ENCODE measurements at places on chromosomes 1 and 21. TPM values are rescaled to one million over a fixed set of nuclear protein-coding genes. Genes with fewer than 3 reads are reported as not detected.

- H3K4me3 ChIP-seq, result no peak overlapping the region
- H3K4me1 ChIP-seq, result no peaks in the 10 kb centered on the region
- no peaks in the 10 kb centered on the region for H3K27me3 ChIP-seq
- no peaks in the 10 kb centered on the region for H3K36me3 ChIP-seq
- DNase-seq, result no peak
Observed at GRCh38 chr1:177032434-177032833, 132.1 kb downstream of the ASTN1 start.

GRCh38 chr1:116115476-116116439, 4.6 kb downstream of the MAB21L3 start:
- H3K36me3 ChIP-seq, result no peaks in the 10 kb centered on the region
- H3K4me1 ChIP-seq, result no peaks in the 10 kb centered on the region
- no peak overlapping the region for H3K4me3 ChIP-seq
- peaks cover 18% of the 10 kb centered on the region for H3K27me3 ChIP-seq

DNA sequence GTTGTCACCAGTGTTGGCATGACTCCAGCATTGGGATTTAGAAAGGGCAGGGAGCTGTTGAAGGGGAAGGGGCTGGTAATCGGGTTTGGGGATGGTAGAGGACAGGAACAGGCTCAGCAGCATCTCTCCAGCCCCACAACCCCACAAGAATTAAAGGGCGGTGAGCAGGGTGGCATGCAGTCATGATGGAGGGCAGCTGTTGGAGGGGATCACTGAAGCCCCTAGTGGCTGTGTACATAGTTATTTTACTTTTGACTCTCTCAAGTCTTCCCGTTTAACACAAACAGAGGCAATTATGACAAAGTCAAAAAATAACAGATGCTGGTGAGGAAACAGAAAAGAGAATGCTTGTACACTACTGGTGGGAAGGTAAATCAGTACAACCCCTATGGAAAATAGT, 213.8 kb downstream of the URB2 start:
- H3K27ac ChIP-seq, result no peak overlapping the region
- DNase-seq, result no peak
- no peak overlapping the region for H3K4me3 ChIP-seq
- H3K36me3 ChIP-seq, result no peaks in the 10 kb centered on the region
- H3K27me3 ChIP-seq, result peaks cover 33% of the 10 kb centered on the region

- peak; percentile 87 for DNase-seq
- H3K27ac ChIP-seq, result peak overlapping the region; percentile 97
- peaks cover 9% of the 10 kb centered on the region for H3K36me3 ChIP-seq
- peak overlapping the region; percentile 95 for H3K4me3 ChIP-seq
Observed at GRCh38 chr1:24503059-24503751, 569 bp downstream of the RCAN3 start.

GRCh38 chr1:223709598-223709997, 2.7 kb upstream of the CAPN2 start:
- H3K4me1 ChIP-seq, result peaks cover 52% of the 10 kb centered on the region
- peaks cover 3% of the 10 kb centered on the region for H3K36me3 ChIP-seq
- H3K27ac ChIP-seq, result no peak overlapping the region

- no peak overlapping the region for H3K4me3 ChIP-seq
- DNase-seq, result no peak
- no peak overlapping the region for H3K27ac ChIP-seq
- H3K36me3 ChIP-seq, result no peaks in the 10 kb centered on the region
- peaks cover 17% of the 10 kb centered on the region for H3K27me3 ChIP-seq
Observed at GRCh38 chr1:200699871-200700270, 30.2 kb upstream of the DDX59 start.

DNA sequence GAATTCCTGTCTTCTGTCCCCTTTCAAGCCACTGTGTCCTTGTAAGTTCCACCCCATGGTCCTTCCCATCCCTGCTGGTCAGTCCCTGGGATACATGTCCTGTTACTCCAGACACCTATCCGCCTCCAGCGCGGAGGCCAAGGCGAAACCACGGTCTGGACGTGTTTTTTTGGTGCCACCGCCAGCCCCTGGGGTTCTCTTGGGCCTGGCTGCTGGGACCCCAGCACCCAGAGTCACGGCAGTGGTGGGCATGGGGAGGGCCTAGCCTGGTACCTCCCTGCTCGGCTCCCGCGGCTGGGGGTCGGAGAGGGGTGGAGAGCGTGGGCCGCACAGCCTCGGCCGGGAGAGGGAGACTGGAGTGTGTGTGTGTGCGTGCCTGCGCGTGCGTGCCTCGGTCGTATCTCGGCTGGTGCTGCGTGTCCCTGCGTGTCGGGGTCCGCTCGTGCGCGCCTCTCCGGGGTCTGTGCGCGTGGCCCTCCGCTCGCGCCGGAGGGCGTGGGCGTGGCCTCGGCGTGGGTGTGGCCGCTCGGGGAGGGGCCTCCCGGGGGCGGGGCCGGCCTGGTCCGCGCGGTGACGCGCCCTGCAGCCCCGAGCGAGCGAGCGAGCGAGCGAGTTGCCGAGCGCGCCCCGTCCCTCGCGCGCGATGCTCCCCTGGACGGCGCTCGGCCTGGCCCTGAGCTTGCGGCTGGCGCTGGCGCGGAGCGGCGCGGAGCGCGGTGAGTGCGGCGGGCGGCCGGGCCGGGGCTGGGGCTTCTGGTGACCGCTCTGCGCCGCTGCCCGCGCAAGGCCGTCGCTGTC, at the start of gene VWA1:
Gene VWA1, plus strand, starts transcription at position 585 of the 798 bp plus-strand sequence. Its CDS starts 59 bp downstream, at position 644.
- H3K36me3 ChIP-seq, result no peaks in the 10 kb centered on the region
- peaks cover 4% of the 10 kb centered on the region for H3K27me3 ChIP-seq
- peak within 1 kb of the TSS; percentile 62 for H3K27ac ChIP-seq
- peaks cover 8% of the 10 kb centered on the region for H3K4me1 ChIP-seq
- peak; percentile 95 for DNase-seq
- peak within 1 kb of the TSS; percentile 72 for H3K4me3 ChIP-seq

DNA sequence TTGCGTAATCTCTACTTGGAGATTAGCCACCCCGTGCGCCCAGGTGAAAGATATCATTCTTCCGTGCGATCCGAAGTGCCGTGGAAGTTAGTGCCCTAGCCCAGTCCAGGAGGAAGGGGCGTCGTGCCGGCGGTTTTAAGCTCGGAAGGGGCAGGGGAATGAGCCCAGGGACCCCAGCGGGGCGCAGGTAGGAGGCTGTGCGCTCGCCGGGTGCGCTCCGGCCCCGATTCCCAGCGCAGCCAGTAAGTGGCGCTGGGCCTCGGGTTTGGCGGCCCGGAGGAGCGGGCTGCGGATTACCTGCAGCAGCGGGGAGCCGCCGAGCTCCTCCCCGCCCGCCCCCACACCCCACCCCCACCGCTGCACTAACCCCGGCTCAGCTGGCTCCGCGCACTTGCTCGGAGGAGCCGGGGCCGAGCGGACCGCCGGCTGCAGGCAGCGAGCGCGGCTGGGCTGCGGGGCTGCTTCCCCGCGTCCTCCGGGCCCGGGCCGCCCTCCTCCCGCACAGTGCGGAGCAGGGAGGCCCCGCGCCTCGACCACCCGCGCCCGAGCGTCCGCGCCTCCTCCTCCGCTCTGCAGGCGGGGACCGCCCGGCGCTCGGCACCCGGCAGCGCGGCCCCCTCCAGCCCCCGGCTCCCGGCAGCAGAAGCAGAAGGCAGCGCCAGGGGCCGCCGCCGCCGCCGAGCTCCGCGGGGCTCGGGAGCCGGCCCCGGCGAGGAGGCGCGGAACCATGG, at the start of gene RYR2:
Gene RYR2, plus strand, starts transcription at position 390 of the 731 bp plus-strand sequence. Its CDS starts 338 bp downstream, at position 728.
- no peaks in the 10 kb centered on the region for H3K36me3 ChIP-seq
- peaks cover 9% of the 10 kb centered on the region for H3K4me1 ChIP-seq
- no peak within 1 kb of the TSS for H3K27ac ChIP-seq
- DNase-seq, result no peak

- no peaks in the 10 kb centered on the region for H3K36me3 ChIP-seq
- no peak overlapping the region for H3K4me3 ChIP-seq
- peaks cover 7% of the 10 kb centered on the region for H3K4me1 ChIP-seq
- no peaks in the 10 kb centered on the region for H3K27me3 ChIP-seq
Observed at GRCh38 chr1:147201276-147201675, 23.9 kb downstream of the FMO5 start.

DNA sequence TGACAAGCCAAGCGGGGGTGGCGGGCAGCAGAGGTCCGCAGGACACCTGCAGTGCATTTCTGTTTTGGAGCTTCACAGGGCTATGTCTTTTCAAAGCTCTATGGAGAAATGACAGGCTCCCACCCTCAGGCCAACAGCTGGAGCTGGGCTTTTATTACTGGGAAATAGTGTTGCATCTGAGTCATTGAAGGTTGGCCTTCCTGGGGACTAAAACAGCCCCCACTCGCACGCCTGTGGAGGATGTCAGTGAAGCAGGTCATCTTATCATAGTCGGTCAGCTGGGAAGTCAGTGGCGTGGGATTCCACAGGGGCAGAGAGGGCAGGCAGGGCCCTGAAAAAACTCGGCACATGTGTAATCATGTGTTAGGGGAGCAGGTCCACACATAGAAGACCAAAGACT, 55.3 kb downstream of the NTPCR start:
- H3K36me3 ChIP-seq, result peaks cover 12% of the 10 kb centered on the region
- H3K27me3 ChIP-seq, result no peaks in the 10 kb centered on the region
- H3K4me3 ChIP-seq, result no peak overlapping the region
- peaks cover 2% of the 10 kb centered on the region for H3K4me1 ChIP-seq

- H3K4me1 ChIP-seq, result no peaks in the 10 kb centered on the region
- DNase-seq, result no peak
Observed at GRCh38 chr1:190679983-190680382, 202.3 kb upstream of the BRINP3 start.

- H3K27ac ChIP-seq, result no peak overlapping the region
- no peak overlapping the region for H3K4me3 ChIP-seq
- DNase-seq, result no peak
- peaks cover 5% of the 10 kb centered on the region for H3K4me1 ChIP-seq
Observed at GRCh38 chr1:150820730-150821512, 12.9 kb upstream of the CTSK start.

DNA sequence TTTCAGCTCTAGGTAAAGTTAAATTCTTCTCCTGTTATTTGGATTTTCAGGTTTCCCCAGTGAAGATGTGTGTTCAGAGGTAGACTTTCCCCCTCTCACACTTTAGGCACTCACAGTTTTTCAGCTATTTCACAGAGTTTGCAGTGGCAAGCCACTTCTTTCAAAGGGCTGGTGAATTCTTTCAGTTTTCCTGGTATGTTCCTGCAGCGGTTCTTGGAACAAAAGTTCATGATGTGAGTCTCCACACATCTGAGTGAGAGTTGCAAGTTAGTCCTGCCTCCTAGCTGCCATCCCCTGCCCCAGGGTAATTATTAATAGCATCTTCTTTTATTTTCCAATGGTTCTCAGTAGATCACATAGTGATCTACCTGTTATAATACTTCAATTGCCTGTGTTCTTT, 27.3 kb upstream of the CD84 start:
- peak; percentile 53 for DNase-seq
- H3K4me1 ChIP-seq, result peaks cover 55% of the 10 kb centered on the region
- H3K36me3 ChIP-seq, result peaks cover 79% of the 10 kb centered on the region
- no peaks in the 10 kb centered on the region for H3K27me3 ChIP-seq
- peak overlapping the region; percentile 81 for H3K27ac ChIP-seq
- peak overlapping the region; percentile 62 for H3K4me3 ChIP-seq

DNA sequence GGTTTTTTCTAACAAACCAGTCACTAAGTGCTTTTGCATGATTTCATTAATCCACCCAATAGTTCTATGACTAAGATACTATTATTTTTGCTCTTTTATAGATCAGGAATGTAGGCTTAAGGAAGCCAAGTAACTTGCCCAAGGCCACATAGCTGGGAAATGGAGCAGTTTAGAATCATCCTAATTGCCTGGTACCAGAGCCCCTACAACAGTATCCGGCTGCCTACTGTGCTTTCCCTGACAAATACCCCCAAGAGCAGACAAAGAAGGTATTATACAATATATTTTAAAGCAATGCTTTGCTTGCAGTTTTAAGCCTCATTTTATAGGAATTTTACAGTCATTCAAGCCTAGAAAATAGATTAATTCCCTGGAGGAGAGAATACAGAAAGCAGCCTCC, 45.5 kb upstream of the RASAL2 start:
- no peak overlapping the region for H3K27ac ChIP-seq
- no peaks in the 10 kb centered on the region for H3K36me3 ChIP-seq
- no peaks in the 10 kb centered on the region for H3K27me3 ChIP-seq
- H3K4me3 ChIP-seq, result no peak overlapping the region
- DNase-seq, result no peak

- H3K27ac ChIP-seq, result no peak overlapping the region
- no peak for DNase-seq
- H3K27me3 ChIP-seq, result no peaks in the 10 kb centered on the region
- peaks cover 16% of the 10 kb centered on the region for H3K36me3 ChIP-seq
- no peak overlapping the region for H3K4me3 ChIP-seq
- peaks cover 9% of the 10 kb centered on the region for H3K4me1 ChIP-seq
Observed at GRCh38 chr1:25890239-25891034, 14.9 kb upstream of the PAQR7 start.

- H3K4me1 ChIP-seq, result peaks cover 6% of the 10 kb centered on the region
- peak overlapping the region; percentile 80 for H3K4me3 ChIP-seq
- peak overlapping the region; percentile 59 for H3K27ac ChIP-seq
Observed at GRCh38 chr21:45403825-45404729, 888 bp upstream of the COL18A1 start.

Gene SLC9C2
- not detected for total RNA-seq

Gene BTBD8
- total RNA-seq, result 1.0 TPM

Gene EXTL1
- total RNA-seq, result not detected

Gene LCE1A
- not detected for total RNA-seq

Gene FCER1A
- total RNA-seq, result not detected

Gene WNT3A
- not detected for total RNA-seq

Gene MYBPH
- not detected for total RNA-seq

Gene SYDE2
- 1.4 TPM for total RNA-seq

Gene CTSS
- total RNA-seq, result 26.9 TPM

Gene EEIG2
- total RNA-seq, result 14.0 TPM
